NCI-H1694 (cell line): ENCODE measurements at places on chromosomes 16 and 17.

DNA sequence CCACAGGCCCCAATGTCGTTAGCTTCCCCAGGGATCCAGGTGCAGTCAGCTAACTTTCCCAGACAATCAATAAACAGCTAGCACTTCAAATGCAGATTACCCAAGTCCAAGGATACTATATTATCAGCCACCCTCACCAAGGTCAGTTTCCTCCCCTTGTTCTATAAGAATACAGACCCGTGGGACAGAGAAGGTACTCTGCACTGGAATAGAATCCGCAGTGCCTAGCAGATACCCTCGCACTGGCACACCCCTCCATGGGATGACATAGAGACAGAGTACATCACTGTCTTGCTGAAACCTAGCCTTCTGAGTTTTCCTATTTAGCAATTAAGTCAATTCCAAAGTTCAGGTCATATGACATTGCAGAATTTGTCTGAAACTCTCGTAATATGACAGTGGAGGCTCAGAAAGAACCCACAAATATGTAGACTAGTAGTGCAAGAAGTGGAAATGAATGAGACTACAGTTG, 40.0 kb upstream of the ABCA10 start:
- no peak for DNase-seq

- no peak for DNase-seq
Observed at GRCh38 chr17:35051579-35052240, 11.8 kb downstream of the RFFL start.

- no peak for DNase-seq
Observed at GRCh38 chr17:57090560-57091185, 5.6 kb downstream of the AKAP1 start.

DNA sequence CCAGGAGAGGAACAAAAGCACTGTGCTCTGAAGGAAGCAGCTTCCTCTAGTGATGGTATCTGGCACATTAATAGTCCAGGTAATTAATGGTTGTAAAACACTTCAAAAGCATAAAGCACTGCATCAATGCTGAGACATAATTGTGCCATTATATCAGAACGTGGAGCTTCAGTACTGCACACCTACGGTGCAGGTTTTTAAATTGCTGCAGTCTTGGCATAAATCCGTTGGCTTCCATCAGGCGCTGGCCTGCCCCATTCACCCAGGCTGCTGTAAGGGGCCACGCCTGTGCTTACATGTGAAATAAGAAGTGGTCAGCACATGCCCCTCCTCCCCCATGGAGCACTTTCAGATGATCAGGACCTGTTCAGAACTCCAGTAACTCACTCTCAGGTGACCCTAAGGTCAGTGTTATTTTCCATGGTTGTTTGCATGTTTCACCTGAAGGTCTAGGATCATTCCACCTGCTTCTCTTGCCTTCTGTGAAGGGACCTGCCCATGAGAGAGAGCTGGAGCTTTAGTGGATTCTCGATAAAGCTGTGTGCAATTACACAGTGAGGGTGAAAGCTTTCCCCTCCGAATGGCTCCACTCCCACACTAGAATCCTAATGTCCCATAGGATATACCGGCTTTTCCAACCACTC, 345.3 kb downstream of the CA10 start:
- no peak for DNase-seq

- no peak for DNase-seq
Observed at GRCh38 chr17:5096731-5097100, 15.0 kb downstream of the ZNF232 start.

- no peak for DNase-seq
Observed at GRCh38 chr17:65081439-65081838, 24.9 kb upstream of the GNA13 start.

- DNase-seq = no peak
Observed at GRCh38 chr17:35743626-35744328, 9.3 kb downstream of the GAS2L2 start.

DNA sequence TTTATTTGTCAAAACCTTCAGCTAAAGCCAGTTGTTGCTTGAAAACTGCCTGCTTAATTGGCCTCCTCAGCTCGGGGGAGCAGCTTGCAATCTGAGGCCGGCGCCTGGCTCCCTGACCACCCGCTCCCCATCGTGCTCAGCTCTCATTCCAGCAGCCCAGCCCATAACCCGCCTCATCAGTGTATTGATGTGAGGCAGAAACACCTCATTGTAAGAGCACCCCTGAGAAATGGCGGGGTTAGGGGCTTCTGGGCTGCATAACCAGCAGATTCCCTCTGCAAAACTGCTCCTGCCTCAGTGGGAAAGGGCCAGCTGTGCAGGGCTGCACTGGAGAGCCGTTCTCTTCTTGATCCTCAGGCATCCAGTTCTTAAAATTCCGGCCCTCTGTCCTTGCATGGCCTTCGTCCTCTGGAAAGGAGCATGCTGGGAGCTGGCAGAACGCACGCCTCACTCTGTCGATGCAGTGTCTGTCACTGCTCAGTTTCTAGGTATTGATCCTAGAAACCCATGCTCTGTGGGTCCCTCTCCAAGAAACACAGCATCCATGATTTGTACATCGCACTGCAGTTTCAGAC, 113.8 kb upstream of the CHMP6 start:
- no peak for DNase-seq

GRCh38 chr17:64323774-64324173, 60.7 kb upstream of the TEX2 start:
- no peak for DNase-seq

DNA sequence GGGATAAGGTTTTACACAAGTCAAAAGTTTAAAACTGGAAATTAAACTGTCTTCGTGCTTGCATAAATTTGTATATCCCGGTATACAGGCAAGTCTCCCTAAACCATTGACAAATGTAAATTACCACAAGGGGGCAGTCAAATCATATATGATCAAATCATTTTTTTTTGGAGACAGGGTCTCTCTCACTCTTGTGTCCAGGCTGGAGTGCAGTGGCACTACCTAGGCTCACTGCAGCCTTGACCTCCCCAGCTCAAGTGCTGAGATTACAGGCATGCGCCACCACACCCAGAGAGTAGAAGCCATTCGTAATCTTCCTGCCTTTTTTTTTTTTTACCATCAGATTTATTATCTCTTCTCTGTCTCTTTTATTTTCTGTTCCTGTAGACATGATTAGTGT, 18.5 kb downstream of the TOP2A start:
- DNase-seq = peak; percentile 82

DNA sequence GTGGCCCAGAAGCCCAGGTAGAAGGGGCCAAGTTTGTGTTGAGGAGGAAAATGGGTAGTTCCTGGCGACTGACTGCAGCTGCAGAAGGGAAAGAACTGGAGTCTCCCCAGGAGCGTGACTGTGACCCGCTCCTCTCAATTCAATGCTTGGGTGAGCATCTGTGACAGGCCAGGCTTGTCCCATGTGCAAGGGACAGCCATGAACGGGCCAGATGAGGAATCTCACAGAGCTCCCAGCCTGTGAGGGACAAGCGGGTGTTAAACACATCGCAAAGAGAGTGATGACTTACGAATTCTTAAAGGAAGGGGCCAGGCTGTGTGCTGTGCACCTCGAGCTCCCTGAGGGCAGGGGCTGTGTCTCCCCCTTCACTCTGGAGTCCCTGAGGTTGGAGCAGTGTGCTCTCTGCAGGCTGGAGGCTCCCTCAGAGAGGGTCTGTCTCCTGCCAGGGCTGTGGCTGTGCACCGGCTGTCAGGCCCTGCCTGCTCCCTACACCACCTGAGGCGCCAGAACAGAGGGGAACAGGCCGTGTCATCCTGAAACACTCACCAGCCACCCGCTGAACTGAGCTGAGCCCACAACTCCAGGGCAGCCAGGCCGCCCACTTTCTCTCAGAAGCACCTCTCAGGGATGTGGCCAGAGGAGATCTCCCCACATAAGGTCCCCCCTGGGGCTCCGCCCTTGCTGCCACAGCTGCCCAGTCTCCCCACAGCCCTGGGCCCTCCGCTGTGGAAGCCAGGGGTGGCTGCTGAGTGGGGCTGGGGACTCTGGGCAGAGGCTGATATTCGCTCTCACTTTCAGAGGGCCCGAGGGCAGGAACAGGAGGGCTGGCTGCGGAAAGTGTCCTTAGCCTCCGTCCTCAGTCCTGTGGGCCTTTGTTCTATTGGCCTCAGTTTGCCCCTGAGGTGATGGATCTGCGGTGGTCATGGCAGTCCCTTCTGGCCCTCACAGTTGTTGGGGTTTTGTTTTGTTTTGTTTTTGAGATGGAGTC, 25.7 kb upstream of the NXPH3 start:
- no peak for DNase-seq

- no peak for DNase-seq
Observed at GRCh38 chr16:83830091-83830768, 22.5 kb downstream of the HSBP1 start.

GRCh38 chr17:68432086-68432864, 25.0 kb downstream of the WIPI1 start:
- no peak for DNase-seq

DNA sequence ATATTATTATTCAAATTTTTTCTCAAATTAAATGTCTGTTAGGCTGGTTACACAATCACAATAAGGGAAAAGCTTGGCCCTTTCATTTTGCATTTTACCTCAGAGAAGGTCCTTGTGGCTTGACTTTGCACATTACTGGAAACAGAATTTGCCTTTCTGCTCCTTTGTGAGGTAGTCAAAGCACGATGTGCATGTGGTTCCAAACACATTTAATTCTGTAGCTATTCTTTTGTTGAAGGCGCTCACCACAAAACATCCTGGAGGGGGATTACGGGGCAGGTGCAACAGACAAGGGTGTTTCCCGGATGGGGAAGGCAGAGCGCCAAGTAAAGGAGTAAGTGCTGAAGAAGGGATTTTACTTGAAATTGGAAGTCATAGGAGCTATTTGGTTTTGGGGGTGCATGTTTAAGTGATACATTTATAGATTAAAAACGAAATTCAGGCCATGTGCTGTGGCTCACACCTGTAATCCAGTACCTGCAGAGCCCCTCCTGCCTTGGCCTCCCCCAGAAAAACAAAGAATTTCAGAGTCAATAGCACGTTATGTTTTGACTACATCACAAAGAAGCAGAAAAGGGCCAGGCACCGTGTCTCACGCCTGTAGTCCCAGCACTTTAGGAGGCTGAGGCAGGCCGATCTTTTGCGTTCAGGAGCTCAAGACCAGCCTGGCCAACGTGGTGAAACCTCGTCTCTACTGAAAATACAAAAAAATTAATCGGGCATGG, 31.2 kb upstream of the TENT4B start:
- DNase-seq = no peak

- no peak for DNase-seq
Observed at GRCh38 chr17:37791447-37792399, 46.9 kb upstream of the HNF1B start.

- DNase-seq = no peak
Observed at GRCh38 chr16:88669980-88670379, 7.1 kb upstream of the MVD start.

GRCh38 chr16:21565861-21566669, 33.3 kb upstream of the METTL9 start:
- no peak for DNase-seq

DNA sequence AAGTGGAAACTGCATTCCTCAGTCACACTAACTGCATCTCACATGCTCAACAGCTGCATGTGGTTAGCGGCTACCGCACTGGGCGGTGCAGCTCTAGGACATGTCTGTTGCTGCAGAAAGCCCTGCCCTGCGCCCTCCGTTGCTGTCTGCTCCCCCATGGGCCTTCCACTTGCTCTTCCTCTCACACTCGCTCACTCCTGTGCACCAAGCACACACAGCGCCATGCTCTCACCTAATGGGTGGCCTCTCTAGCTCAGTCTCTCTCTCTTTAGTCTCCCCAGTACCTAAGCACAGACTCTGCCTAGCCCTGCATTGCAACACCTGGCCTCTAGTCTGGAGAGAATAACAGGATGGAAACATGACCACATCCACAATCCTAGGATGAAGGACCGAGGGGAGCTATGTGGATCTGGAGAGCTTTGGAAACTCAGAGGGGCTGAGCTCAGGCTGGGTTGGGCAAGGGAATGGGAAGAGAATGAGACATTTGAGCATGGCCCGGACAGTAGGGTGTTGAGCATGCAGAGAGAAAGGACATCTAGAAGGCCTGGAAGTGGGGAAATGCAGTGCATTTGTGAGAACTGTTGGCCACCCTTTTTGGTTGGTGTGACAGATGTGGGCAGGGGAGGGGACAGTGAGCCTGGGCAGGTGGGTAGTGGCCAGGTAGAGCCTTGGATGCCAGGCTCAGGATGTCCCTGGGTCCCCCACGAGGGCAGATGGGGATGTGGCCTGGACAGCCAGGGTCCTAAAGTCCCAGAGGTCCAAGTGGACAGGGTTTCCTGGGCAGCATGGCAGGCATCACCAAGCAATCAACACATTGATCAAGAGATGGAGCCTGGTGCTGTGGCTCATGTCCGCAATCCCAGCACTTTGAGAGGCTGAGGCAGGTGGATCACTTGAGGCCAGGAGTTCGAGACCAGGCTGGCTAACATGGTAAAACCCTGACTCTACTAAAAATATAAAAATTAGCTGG, 16.1 kb downstream of the SGCA start:
- DNase-seq = no peak

DNA sequence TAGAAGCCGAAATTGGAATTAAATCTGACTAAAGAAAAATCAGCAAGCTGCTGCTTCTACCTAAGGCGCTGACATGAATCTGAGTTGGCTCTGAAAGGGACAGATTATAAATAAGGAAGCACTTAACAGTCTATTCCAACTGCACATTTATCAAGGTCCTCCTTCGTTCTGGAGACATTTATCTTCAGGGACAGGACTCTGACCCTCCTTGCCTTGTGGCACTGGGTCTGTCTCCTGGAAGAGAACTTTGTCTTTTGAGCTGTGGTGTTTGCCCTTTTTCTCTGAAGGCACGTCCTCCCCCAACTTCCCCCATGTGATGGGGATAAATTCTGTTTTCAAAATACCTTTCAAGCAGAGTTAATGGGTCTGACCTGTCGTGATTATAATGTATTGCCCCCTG, 47.0 kb upstream of the MARCHF10 start:
- DNase-seq = no peak

DNA sequence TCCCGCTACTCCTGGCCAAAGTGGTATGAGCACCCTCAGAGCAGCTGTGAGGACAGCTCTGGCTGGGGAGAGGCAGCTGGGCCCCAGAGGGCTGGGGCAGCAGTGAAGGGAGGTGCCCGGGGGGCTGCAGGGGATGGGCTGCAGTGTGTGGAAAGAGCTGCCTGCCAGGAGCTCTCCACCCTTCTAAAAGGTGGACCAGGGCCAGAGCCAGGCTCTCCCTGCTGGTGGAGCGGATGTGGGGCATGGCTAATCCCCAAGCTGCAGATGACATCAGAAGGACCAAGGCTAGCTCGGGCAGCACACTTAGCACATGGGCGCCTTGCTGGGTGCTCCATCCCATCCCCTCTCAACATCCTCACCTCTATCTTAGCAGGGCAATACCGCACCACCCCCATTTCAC, 103.1 kb downstream of the SDK2 start:
- peak; percentile 67 for DNase-seq

DNA sequence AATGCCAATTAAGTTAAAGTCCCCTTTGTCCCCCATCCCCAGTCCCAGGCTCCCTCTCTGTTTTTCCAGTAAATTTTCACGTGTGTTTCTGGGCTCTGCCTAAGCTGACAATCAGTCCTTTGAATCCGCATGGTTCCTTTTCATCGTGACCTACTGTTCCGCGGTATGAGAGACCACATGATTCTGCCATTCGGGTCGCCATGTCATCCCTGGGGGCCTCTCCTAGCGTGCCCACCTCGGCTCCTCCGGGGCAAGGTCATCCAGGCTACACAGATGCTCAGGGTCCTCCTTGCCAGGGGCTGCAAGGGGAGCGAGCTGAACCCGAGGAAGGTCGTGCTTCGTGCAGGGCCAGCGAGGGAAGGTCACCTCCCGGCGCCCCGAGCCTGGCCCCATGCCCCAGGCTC, 157.6 kb downstream of the RAB11FIP4 start:
- peak; percentile 25 for DNase-seq

- no peak for DNase-seq
Observed at GRCh38 chr17:32792207-32792606, 84.7 kb downstream of the MYO1D start.

GRCh38 chr16:674968-675883, at the start of gene RHBDL1:
RHBDL1 (plus strand) TSS chr16:675671; CDS start chr16:675791, 120 bp downstream.
- no peak for DNase-seq
